ENCODE measurements at places on chromosomes 5 and 9. TPM values are rescaled to one million over a fixed set of nuclear protein-coding genes. Genes with fewer than 3 reads are reported as not detected.

CDO1 gene
- total RNA-seq = not detected

DYNC2I2 gene
- total RNA-seq = 263 TPM

CDH9 gene
- not detected for total RNA-seq

UBE2QL1 gene
- total RNA-seq = not detected

CEP78 gene
- 37.8 TPM for total RNA-seq

RGS7BP gene
- total RNA-seq = not detected

PCDHA4 gene
- total RNA-seq = not detected

TAF11L5 gene
- not detected for total RNA-seq

DNA sequence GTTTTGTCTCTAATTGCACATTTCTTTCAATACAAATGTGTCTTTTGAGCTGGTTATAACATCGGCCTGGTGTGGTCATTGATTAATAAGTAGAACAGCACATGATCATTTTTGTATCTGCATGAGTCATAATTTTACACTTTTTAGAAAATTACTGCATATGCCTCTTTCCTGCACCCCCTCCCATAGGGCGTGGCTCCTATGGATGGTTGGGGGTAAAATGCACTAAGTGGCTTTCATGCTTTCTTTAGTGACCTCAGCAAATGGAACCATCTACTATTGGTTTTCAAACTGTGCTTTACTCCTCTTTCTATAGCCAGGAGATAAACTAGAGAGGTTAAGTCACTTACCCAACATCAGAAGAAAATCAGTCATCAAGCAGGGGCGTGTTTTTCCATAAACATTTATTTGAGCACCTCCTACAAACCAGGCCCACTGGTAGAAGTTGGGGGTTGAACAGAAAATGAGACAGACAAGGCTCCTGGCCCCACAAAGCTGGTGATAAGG lies 3.8 kb downstream of the ANXA6 start:
- DNase-seq = no peak
- H3K27ac ChIP-seq = no peak overlapping the region
- no peaks in the 10 kb centered on the region for H3K36me3 ChIP-seq
- no peaks in the 10 kb centered on the region for H3K27me3 ChIP-seq
- H3K4me1 ChIP-seq = no peaks in the 10 kb centered on the region
- no peak overlapping the region for H3K4me3 ChIP-seq

- H3K4me3 ChIP-seq = no peak overlapping the region
- no peaks in the 10 kb centered on the region for H3K4me1 ChIP-seq
- no peaks in the 10 kb centered on the region for H3K36me3 ChIP-seq
- no peak for DNase-seq
- no peaks in the 10 kb centered on the region for H3K27me3 ChIP-seq
- H3K27ac ChIP-seq = no peak overlapping the region
These were observed 46.9 kb downstream of the TSSK1B start for GRCh38 chr5:113387844-113388243.

DNA sequence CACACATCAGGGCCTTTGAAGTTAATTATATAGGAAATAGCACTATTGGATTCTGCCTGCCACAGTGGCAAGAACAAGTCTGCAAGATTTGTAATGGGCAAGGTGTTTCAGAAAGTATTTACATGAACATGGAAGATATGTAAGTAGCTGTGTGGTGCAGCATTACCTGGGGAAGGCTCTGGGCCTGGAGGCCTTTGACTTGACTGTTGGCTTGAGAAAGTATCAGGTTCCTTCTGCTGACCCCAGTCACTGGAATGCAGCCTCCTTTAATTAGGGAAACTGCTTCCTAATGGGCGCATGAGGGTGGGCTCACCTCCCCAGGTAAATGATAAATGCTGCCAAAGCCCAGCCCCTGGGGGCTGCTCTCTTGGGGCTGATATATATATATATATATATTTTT lies 102.7 kb downstream of the GALNT10 start:
- peaks cover 61% of the 10 kb centered on the region for H3K4me1 ChIP-seq
- H3K27ac ChIP-seq = no peak overlapping the region
- DNase-seq = no peak
- H3K36me3 ChIP-seq = 0 out of 2 replicates have a peak, but pooled peaks cover 6% of the 10 kb centered on the region
- no peaks in the 10 kb centered on the region for H3K27me3 ChIP-seq

DNA sequence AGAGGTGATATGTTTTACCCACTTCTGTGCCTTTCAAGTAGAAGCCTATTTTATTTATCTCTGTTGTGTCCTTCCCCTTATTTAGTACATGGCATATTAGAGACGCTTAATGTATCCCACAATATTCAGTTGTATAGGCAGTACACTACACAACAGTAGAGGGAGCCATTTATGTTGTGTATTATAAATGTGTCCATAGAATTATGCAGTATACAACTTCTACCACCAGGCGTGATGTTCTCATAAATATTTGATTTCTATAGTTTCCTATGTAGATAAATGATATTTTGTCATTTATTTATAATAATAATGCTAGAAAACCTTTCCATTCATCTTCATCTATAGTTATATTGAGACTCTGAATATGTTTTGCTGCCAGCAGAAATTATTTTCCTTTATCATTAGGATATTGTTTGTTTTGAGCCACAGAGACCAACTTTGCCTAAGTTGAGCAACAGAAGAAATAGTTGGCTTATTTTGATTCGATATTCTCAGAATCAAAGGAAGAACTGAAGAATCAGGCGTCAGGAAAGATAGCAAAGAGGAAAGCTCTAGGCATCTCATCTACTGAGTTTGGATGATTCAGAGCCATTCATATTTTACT lies 81.7 kb downstream of the ADAMTS19 start:
- H3K4me3 ChIP-seq = no peak overlapping the region
- no peaks in the 10 kb centered on the region for H3K36me3 ChIP-seq
- H3K4me1 ChIP-seq = no peaks in the 10 kb centered on the region
- H3K27ac ChIP-seq = no peak overlapping the region
- DNase-seq = no peak
- H3K27me3 ChIP-seq = no peaks in the 10 kb centered on the region

DNA sequence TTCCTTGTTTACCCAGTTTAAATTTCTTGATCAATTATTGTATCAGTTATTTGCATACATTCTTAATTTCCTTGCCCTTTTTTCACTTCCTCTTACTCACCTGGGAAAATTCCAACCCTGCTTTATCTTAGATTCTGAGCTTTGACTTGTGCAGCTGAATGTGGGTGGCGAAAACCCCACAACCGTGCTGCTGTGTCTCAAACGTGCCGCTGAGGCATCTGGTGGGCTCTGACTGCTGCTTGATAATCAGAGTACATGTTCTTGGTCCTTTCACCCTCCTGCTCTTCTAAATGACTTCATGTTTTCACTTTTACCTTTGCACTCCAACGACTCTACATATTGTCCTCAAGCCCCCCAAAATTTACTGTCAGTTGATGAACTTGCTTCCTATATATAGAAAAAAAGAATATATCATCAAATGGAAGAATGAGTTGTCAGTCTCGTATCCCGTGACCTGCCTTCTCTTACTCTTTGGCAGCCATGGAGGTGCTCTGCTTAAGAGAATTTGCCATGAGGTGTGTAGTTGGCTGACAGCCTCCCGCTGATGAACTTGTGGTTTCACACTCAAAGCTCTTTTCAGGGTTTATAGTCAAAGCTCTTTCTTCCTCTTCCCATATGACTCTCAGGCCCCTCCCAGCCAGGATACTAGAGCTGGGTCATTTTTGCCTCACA lies 14.0 kb upstream of the JAK2 start:
- no peak overlapping the region for H3K27ac ChIP-seq
- no peaks in the 10 kb centered on the region for H3K4me1 ChIP-seq
- H3K36me3 ChIP-seq = no peaks in the 10 kb centered on the region
- no peaks in the 10 kb centered on the region for H3K27me3 ChIP-seq
- no peak overlapping the region for H3K4me3 ChIP-seq

DNA sequence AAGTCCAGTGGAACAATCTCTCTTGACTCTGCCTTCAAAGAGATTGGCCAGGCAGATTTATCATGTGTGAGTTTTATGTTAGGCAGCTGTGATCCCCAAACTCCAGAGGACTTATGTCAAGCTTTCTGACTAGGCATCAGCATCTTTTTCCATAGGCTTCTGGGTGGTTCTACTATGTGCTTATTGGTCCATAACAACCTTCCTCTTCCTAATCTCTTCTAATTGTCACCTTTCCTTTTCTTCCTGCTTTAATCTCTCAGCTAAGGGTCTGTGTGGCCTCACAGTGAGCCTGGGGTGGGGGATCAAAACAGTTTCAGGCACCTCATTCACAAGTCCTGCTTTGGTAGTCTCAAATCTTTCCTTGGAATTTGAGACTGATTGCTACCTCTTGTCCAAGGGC lies 170.9 kb upstream of the CHD1 start:
- H3K4me3 ChIP-seq = no peak overlapping the region
- no peaks in the 10 kb centered on the region for H3K36me3 ChIP-seq
- no peak overlapping the region for H3K27ac ChIP-seq
- H3K27me3 ChIP-seq = no peaks in the 10 kb centered on the region
- H3K4me1 ChIP-seq = no peaks in the 10 kb centered on the region

DNA sequence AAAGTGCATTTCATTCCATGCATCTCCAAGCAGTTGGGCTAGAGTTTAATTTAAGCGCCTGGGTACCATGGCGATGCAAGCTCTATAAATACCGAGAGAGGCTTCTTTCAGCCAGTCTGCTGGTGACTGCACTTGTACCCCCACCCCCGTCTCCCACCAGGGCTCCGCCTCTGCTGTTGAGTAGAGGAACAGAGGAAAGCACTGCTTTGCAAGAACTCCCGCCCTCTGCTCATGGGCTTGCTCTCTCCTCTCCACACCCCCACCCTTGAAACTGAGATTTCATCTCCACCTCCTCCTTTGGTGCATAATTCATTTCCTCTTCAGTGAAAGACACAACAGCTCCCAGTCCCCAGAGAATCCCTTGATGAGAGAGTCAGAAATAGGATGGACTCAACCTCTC lies 5.1 kb upstream of the WWC1 start:
- no peaks in the 10 kb centered on the region for H3K36me3 ChIP-seq
- no peak overlapping the region for H3K4me3 ChIP-seq
- no peaks in the 10 kb centered on the region for H3K27me3 ChIP-seq
- H3K4me1 ChIP-seq = peaks cover 43% of the 10 kb centered on the region
- no peak for DNase-seq

- H3K4me3 ChIP-seq = peak overlapping the region; percentile 83
- no peaks in the 10 kb centered on the region for H3K27me3 ChIP-seq
- H3K36me3 ChIP-seq = peaks cover 10% of the 10 kb centered on the region
These were observed 611 bp downstream of the CIZ1 start for GRCh38 chr9:128190516-128191405.

DNA sequence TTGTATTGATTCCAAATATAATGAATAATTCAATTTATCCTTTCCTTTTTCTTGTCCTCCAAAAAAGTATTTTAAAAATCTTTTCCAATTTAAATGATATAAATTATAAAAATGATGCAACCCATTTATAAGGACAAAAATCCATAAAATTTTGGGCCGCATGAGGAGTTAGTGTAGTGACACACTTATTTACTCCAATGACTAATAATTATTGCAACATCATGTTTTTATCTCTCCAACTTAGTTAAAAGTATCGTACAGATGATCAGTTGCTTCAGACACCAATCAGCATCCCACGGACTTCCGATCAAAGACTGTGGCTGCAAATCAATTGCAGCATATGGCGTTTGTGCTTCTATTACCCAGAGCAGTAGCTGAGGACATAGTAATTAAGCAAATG lies 58.6 kb downstream of the HTR4 start:
- no peak overlapping the region for H3K27ac ChIP-seq
- no peaks in the 10 kb centered on the region for H3K4me1 ChIP-seq
- H3K36me3 ChIP-seq = no peaks in the 10 kb centered on the region

DNA sequence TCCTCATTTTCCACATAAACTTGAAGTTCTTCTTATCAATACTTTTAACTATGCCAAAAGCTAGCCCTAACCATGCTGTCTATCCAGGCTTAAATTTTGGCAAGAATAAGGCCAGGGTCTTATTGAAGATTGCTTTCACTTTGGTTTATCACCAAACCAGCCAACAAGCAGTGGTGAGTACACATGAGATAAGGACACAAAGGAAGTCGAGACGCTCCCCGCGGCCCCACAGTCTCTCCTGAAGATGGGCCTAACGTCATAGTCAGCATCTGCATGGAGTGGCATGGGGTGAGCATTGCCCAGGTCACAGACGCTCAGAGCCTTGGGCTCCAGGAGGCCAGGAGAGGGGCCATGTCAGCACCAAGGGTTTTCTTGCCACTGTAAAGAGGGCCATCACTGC lies 80.3 kb downstream of the ATPSCKMT start:
- H3K27ac ChIP-seq = no peak overlapping the region
- no peaks in the 10 kb centered on the region for H3K36me3 ChIP-seq

DNA sequence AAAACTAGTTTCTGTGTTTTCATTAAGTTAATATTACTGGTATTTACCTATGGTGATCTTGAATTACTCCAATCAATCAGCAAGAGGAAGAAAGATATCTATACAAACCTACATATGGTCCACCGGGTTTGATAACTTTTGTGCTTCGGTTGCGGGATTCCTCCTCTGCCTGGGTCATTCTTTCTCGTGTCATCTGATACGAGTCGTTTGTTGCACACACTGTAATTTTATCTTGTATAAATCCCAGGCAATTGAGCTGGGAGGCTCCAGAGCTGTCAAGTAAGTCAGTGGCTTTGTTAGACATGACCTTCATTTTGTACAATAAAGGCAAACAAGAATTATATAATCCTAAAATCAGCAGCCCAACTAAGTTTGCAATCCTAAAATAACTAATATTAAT lies 48.0 kb downstream of the ELL2 start:
- no peaks in the 10 kb centered on the region for H3K27me3 ChIP-seq
- H3K36me3 ChIP-seq = no peaks in the 10 kb centered on the region
- no peak overlapping the region for H3K4me3 ChIP-seq
- DNase-seq = no peak

- H3K27me3 ChIP-seq = no peaks in the 10 kb centered on the region
- no peaks in the 10 kb centered on the region for H3K36me3 ChIP-seq
- H3K4me3 ChIP-seq = no peak overlapping the region
- no peak overlapping the region for H3K27ac ChIP-seq
- H3K4me1 ChIP-seq = no peaks in the 10 kb centered on the region
- no peak for DNase-seq
These were observed 548.1 kb upstream of the C9orf72 start for GRCh38 chr9:28121366-28121765.

- H3K36me3 ChIP-seq = no peaks in the 10 kb centered on the region
- H3K4me3 ChIP-seq = no peak overlapping the region
- no peak for DNase-seq
- peaks cover 87% of the 10 kb centered on the region for H3K27me3 ChIP-seq
- H3K27ac ChIP-seq = no peak overlapping the region
These were observed 93.6 kb downstream of the COL23A1 start for GRCh38 chr5:178496642-178497041.

DNA sequence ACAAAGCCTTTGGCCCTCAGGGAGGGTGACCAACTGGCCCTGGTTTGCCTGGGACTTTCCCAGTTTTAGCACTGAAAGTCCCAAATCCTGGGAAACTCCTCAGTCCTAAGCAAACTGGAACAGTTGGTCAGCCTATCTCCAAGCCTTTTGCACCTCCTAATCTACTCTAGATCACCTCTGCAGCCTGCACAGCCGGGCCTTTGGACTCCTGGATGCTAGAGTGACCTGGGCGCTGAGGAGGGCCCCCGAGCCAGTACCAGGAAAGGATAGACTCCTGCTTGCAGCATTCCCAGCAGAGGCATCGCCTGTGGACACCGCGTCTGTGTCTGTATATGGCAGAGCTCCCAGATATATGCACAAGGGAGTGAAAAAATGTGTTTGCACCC lies 15.1 kb downstream of the IRF1 start:
- no peaks in the 10 kb centered on the region for H3K4me1 ChIP-seq
- no peaks in the 10 kb centered on the region for H3K36me3 ChIP-seq
- no peaks in the 10 kb centered on the region for H3K27me3 ChIP-seq
- no peak for DNase-seq

All from PC-9 (cell line).